ENCODE measurements at places on chromosomes 1 and 21.

GRCh38 chr1:169363046-169363730 lies 4.4 kb downstream of the NME7 start:
- no peak for DNase-seq

DNA sequence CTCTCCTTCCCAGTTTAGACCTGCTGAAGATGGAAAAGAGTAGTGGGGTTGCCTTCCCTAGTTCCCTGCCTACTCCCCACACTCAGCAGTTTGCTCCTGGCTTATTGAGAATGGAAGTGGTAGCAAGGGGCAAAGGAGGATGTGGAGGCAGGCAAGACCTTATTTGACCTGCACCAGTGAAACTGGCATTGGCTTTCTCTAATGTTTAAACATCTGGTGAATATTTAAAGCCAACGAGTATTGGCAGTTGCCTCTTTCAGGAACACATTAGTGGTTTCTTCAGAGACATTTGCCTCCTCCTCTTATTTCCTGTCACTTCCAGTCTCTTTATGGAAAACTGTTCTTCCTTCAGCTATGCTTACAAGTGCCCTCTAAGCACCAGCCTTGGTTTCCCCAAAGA lies 62.4 kb upstream of the VAV3 start:
- no peak for DNase-seq

DNA sequence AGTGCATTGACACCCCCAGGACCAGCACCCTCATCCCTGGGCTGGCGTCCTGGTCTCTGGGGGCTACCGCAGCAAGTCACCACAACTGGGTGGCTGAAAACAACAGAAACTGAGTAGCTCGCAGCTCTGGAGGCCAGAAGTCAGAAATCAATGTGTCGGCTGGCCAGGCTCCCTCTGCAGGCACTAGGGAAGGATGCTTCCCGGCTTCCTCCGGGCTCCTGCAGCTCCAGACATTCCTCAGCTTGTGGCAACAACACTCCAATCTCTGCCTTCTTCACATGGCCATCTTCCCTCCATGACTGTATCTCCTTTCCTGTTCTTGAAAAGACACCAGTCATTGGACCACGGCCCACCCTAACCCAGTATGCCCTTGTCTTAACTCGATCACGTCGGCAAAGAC lies 224.2 kb downstream of the NPHP4 start:
- no peak for DNase-seq

- no peak for DNase-seq
These were observed 92.9 kb downstream of the C21orf91 start for GRCh38 chr21:17726047-17726829.

GRCh38 chr1:152398812-152399698 lies 15.0 kb downstream of the CRNN start:
- peak; percentile 19 for DNase-seq

- no peak for DNase-seq
These were observed 3.3 kb upstream of the HES5 start for GRCh38 chr1:2533365-2533764.

DNA sequence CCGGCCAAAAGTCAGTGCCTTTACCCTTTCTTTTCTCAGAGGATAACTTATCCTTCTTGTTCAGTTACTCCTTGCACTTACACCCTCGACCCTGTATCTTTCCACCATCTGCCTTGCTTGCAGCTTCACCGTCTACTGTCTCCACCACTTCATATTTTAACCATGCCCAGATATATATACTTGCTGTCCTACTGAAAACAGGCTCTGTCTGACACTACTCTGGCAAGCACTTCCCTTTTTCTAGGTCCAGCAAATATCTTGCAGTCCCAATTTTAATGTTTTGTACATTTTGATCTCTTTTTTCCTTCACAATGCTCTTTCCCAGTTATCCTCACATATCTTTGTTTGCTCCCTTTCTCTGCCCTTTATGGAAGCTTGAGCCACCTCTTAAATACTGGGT lies 308.6 kb downstream of the TPR start:
- DNase-seq = no peak

GRCh38 chr1:17624611-17625233 lies 85.2 kb downstream of the ARHGEF10L start:
- no peak for DNase-seq

- DNase-seq = no peak
These were observed 18.6 kb upstream of the TTC34 start for GRCh38 chr1:2819831-2820730.

- no peak for DNase-seq
These were observed 452.3 kb downstream of the OMA1 start for GRCh38 chr1:58094221-58094620.

- DNase-seq = no peak
These were observed 14.1 kb upstream of the KCNN3 start for GRCh38 chr1:154883919-154884868.

DNA sequence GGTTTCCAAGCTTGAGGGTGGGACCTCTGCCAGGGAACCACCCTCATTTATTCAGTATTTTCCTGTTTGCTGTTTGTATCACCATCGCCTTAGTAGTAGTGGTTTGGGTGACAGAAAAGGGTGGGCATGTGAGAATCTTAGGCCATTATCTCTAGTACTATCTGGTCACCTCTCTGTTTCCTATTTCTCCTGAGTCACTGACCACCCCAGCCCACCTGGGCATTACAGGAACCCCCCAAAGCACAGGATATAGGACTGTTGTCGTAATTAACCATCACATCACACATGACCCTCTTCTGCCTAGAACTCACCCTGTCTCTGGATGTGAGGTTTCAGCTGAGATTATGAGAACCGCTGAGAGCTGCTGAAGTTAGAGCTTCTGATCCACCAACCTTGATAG lies 60.4 kb downstream of the IL23R start:
- no peak for DNase-seq

- no peak for DNase-seq
These were observed 96.8 kb upstream of the TMEM51 start for GRCh38 chr1:15056515-15057285.

DNA sequence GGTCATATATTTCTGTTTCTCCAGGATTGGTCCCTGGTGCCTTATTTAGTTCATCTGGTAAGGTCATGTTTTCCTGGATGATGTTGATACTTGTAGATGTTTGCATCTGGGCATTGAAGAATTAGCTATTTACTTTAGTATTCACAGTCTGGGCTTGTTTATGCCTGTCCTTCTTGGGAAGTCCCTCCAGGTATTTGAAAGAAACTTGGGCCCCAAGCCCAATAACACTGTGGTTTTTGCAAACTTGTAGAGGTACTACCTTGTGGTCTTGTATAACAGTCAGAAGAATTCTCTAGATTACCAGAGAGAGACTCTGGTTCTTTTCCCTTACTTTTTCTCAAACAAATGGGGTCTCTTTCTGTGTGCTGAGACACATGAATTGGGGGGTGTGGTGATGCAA lies 251.4 kb upstream of the B3GALT2 start:
- no peak for DNase-seq

DNA sequence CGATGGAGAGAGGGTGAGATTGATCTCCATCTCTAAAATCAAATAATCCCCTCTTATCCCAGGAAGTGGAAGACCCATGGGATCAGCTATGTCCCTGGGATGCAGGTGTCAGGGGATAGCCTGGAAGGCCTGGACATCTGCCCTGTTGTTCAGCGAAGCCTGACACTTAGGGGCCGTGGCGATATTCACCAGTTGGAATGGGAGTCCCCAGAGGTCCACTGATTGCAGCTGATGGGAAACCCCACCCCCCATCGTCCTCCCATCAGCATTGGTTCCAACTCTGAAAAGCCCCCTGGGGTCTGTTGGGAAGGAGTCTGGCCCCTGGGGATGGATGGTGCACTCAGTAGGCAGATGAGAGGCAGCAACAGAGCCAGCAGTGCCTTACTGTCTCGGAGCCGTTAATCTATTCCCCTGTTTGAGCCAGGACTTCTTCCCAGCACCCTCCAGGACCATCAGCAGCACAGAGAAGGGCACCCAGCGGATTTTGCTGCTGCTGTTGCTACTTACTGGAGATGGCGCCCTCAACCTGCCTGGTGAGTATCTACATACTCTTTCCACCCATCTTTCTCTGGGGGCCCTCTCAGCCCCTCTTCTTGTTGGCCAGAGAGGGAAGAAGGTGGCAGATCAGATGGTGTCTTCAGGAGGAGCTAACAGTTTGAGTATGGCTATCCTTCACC lies 13.4 kb downstream of the CATSPER4 start:
- DNase-seq = no peak

- no peak for DNase-seq
These were observed 28.0 kb downstream of the STUM start for GRCh38 chr1:226576601-226577000.

DNA sequence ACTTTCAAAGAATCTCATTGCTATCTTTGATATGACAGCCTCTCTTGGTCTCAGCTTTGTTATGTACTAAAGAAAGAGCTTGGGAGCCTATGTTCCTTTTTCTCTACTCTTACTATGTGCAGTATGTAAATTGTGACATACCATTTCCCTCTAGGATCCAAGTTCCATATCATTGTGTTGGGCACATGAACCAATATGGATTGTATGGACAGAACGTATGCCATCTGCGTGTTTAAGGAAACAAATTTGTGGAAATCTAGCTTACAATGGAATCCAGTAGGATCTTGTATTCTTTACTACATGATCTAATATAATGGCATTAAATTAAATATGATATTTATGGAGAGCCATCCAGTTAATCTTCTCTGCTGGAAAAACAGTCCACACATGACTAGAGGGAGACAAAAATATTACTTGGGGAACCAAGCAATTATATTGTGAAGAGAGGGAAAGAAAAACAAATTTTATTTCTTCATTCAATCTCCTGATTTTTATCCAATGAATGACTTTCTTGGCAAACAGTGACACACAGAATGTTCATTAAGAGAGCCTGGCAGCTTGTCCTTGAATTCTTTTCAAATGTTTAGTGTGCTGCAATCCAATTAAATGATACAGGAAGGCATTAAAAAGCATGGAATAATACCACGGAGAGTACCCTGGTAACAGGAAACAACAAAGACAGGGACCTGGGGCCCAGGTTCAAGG lies 106.5 kb upstream of the DAB1 start:
- DNase-seq = no peak

- DNase-seq = no peak
These were observed 12.5 kb downstream of the CSDE1 start for GRCh38 chr1:114745291-114745690.

DNA sequence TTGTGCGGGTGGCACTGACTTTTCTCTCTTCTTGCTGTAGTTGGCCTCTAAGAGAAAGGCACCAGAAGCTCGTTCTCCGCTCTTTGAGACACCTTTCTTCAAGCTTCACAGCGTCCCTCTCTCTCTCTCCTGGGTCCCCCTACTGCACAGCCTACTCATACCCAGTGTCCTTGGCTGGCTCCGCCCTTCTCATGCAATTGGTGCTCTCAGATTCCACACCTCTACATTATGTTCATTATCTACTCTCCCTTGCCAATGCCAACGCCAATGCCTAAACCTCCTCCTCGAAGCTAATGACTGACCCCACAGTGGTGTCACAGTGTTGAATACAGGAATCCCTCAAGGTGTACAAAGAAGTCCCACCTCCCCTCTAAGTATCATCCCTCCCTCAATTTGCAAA lies 4.8 kb upstream of the DNAJC28 start:
- no peak for DNase-seq

DNA sequence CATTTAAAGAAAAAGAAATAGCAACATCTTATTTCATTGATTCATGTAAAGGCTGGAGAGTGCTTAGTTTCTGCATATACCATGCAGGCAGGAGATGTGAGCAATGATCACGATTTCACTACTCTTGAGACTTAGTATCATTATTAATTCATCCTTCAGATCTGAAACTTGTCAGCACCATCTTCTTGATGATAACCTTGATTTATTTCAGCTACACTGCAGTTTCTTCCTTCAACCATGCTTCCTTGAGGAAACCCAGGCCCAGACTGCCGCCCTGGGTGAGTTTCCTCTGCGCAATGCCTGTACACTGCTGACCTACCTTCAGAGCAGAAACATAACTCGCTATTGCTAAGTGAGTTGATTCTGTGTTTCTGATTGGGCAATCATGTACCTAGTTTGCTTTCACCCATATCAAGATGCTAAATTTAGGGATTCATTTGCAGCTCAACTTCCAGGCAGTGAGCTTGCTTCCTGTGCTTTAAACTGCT lies 13.5 kb upstream of the BCL10 start:
- DNase-seq = no peak

GRCh38 chr1:33228935-33229487 lies 27.3 kb upstream of the ZNF362 start:
- DNase-seq = no peak

DNA sequence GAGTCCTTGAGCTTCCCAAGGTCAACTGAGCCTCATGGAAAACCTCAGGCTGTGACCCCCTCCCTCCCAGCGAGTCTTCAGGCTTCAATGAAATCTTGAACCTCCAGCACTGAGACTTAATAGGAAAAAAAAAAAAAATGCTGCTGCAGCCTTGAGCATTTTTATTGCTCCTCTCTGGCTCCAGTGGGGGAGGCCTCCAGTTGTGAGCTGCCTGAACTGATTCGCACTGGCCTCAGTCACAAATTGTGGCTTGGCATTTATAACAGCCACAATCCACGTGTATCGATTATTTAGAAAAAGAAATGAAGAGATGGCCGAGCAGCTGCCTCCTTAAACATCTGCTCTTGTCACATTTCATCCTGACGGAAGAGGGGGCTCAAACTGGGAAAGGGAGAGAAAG lies 173.0 kb downstream of the PRDM2 start:
- no peak for DNase-seq

DNA sequence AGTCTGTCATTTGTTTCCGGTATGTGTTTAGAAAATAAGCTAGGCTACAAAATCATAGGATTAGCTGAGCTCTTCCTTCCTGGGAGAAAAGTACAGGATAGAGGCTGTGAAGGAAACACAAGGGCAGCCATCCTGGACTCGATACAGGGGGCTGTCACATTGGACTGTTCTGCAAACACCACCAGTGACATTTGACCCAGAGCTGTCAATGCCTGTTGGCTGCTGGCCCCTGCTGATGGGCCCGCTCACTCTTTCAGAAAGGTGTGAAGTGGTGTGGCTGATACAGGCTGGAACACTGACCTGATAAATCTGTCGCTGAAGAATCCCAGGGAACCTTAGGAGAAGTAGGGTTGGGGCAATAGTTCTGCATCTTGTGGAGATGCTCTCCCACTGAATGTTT lies 183.1 kb downstream of the RHOU start:
- DNase-seq = no peak

- DNase-seq = no peak
These were observed 24.4 kb downstream of the BLZF1 start for GRCh38 chr1:169392406-169392805.

DNA sequence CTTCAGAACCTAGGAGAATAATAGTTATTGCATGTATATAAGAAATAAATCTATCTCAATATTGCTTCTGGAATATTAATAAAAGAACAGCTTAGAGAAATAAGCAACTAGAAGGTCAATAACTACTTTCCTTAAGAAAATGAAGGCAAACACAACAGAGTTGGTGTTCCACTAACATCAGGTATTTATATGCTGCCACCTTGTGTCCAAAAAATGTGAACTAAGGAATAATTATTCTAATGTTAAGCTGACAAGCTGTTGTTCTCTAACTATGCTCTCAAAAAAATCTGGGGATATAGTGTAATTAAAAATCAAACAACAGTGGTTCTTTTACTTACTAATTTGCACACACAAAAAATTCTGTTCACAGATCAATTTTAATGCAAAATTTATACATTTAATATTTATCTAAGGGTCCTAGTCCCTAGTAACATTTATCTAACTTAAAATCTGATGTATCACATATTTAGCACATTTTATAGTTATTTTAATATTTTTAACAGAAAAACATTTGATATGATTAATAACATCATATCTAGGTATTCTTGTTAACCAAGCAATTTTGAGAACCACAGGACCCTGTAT lies 39.6 kb downstream of the UCHL5 start:
- peak; percentile 85 for DNase-seq

- DNase-seq = no peak
These were observed 4.2 kb upstream of the HENMT1 start for GRCh38 chr1:108665067-108665466.

- DNase-seq = no peak
These were observed 122.6 kb downstream of the CAMTA1 start for GRCh38 chr1:6907676-6908434.

GRCh38 chr1:85180869-85181268 lies 19.9 kb downstream of the SYDE2 start:
- DNase-seq = no peak
